ENCODE measurements at places on chromosomes 5 and 9. TPM values are rescaled to one million over a fixed set of nuclear protein-coding genes. Genes with fewer than 3 reads are reported as not detected.
A peak's percentile ranks its signal among the peaks of the same experiment; 100 is the strongest.

CCDC152 gene
- 1.1 TPM for total RNA-seq

CFAP77 gene
- total RNA-seq: not detected

GRCh38 chr5:146574713-146575112 is 58.7 kb upstream of the GPR151 start:
- no peak overlapping the region for H3K27ac ChIP-seq
- no peak for DNase-seq

DNA sequence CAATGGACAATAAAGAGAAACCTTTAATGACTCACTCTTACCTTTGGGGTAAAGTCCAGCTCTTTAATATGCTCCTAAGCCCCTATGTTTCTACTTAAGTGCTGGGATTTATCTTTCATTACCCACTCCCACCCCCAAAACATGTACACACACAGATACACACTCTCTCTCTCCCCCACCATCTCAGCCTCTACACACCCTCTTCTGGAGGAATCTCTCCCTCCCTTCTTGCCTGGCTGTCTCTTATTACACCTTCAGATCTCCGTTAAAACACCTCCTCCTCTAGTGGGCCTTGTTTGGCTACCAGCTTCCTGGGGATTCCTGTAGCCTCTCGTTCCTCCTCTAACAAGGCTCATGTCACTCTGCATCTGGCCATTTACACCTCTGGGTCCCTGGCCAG is 6.9 kb downstream of the GPRIN1 start:
- no peak for DNase-seq
- no peak overlapping the region for H3K27ac ChIP-seq
- H3K4me1 ChIP-seq: no peaks in the 10 kb centered on the region
- no peaks in the 10 kb centered on the region for H3K36me3 ChIP-seq
- H3K27me3 ChIP-seq: no peaks in the 10 kb centered on the region

GRCh38 chr5:116377276-116378006 is 197.2 kb downstream of the SEMA6A start:
- no peaks in the 10 kb centered on the region for H3K4me1 ChIP-seq
- H3K4me3 ChIP-seq: no peak overlapping the region
- no peaks in the 10 kb centered on the region for H3K27me3 ChIP-seq
- H3K36me3 ChIP-seq: no peaks in the 10 kb centered on the region
- H3K27ac ChIP-seq: no peak overlapping the region

DNA sequence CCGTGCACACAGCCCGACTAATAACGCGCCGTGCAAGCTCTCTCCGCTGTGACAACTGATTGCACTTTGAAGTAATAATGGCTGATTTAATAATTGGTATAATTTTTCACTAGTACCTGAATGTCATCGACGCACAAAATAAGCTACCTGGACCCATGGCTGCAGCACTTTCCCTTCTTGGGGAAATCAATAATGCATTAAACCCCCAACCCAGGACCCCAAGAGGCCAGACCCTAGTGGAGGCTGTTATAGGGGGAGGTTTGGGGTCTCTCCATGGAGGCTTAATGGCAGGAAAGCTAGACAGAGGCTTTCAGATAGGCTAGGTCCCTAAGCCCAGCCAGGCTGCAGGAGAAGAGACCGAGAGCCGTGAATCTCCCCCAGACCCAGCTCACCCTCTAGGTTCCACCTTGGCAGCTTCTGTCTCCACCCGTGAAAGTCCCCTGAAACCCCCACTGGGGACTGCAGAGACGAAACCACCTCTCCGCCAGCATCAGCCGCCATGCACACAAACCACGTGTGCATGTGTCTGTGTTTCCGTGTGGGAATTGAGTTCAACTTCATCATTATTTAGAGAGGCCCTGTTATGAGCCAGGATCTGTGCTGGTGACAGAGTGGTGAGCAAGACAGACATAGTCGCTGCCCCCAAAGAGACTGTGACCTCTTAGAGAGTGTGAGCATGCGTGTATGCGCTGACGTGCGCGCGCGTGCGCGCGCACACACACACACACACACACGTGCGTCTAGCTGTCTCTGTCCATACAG is 168.6 kb upstream of the MVB12B start:
- H3K36me3 ChIP-seq: no peaks in the 10 kb centered on the region
- no peaks in the 10 kb centered on the region for H3K27me3 ChIP-seq
- H3K27ac ChIP-seq: no peak overlapping the region
- DNase-seq: peak; percentile 23
- no peak overlapping the region for H3K4me3 ChIP-seq
